Naive thymus-derived CD8-positive, alpha-beta T cell (primary cell): ENCODE measurements at places on chromosomes 5 and 9. TPM values are rescaled to one million over a fixed set of nuclear protein-coding genes. Genes with fewer than 3 reads are reported as not detected.

CORO2A gene
- total RNA-seq, result 10.0 TPM

BHMT2 gene
- not detected for total RNA-seq

TLX3 gene
- not detected for total RNA-seq

RNF208 gene
- total RNA-seq, result 1.7 TPM

DDX4 gene
- total RNA-seq, result not detected
